ENCODE measurements at places on chromosomes 1 and 21.

DNA sequence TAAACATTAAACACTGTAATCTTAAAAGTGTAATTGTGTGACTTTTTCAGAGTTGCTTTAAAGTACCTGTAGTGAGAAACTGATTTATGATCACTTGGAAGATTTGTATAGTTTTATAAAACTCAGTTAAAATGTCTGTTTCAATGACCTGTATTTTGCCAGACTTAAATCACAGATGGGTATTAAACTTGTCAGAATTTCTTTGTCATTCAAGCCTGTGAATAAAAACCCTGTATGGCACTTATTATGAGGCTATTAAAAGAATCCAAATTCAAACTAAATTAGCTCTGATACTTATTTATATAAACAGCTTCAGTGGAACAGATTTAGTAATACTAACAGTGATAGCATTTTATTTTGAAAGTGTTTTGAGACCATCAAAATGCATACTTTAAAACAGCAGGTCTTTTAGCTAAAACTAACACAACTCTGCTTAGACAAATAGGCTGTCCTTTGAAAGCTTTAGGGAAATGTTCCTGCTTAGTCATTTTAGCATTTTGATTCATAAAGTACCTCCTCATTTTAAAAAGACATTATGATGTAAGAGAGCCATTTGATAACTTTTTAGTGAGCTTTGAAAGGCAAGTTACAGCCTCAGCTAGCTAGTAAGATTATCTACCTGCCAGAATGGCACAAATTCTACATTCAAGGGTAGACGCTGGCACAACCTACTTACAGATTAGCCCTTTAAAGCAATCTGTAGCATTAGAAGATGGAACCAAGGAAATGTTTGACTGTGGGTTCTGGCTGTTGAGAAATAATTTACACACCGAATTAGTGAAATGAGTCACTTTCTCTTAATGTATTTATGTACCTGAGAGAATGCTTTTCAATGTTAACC, 9.4 kb downstream of the SOD1 start:
- DNase-seq = no peak

- DNase-seq = no peak
Measured at GRCh38 chr1:8598060-8598724, 219.2 kb downstream of the RERE start.

GRCh38 chr1:117616967-117617366, 11.1 kb downstream of the TENT5C start:
- no peak for DNase-seq

- DNase-seq = no peak
Measured at GRCh38 chr1:112817555-112818373, 102.6 kb upstream of the PPM1J start.

GRCh38 chr1:152043870-152044269, 7.1 kb upstream of the S100A11 start:
- DNase-seq = no peak

DNA sequence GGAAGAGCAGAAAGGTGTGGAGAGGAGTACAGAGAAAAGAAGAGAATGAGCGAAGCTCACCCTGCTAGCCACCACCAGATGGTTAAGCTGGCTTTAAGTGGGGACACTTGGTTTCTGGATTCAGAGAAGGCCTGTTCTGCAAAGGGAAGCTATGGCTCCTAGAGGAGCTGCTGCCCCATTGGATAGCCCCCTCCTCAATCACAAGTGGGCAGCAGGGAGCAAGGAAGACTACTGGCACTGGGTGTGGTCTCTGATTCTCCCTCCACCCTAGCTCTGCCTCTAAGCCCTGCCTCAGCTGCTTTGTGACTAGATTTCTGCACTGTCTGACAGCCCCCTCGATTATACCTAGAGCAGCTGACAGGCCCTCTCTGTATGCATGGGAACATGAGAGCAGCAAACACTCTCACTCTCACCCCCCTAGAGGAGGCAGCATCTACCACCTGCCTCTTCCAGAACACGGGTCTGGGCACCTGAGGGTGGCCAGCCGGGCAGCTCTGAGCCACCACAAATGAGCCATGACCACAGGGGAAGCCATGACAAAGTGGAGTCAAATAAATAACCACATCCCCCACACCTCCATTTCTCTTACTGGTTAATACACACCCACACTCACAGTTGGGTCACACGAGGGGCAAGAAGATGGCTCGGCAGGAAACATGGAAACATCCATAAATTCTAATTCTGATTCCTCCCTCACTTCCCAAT, 13.6 kb downstream of the PLEKHA6 start:
- no peak for DNase-seq

GRCh38 chr1:222794656-222795474, 20.0 kb upstream of the DISP1 start:
- DNase-seq = no peak

DNA sequence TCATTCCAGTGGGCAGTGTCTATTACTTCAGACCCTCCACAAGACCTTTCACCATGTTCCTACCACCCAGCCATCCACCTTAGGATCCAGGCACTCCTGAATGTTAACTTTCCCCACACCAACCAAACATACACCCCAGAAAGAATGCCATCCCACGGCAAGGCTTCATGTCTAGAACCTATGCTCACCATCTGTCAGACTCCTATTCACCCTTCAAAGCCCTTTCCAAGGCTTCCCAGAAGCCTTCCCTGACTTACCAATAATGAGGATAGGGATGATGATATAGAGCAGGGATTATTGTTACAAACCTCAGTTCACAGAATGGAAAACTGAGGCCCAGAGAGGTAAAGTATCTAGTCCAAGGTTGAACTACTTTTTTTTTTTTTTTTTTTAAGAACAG, 19.3 kb upstream of the RCC2 start:
- DNase-seq = no peak

DNA sequence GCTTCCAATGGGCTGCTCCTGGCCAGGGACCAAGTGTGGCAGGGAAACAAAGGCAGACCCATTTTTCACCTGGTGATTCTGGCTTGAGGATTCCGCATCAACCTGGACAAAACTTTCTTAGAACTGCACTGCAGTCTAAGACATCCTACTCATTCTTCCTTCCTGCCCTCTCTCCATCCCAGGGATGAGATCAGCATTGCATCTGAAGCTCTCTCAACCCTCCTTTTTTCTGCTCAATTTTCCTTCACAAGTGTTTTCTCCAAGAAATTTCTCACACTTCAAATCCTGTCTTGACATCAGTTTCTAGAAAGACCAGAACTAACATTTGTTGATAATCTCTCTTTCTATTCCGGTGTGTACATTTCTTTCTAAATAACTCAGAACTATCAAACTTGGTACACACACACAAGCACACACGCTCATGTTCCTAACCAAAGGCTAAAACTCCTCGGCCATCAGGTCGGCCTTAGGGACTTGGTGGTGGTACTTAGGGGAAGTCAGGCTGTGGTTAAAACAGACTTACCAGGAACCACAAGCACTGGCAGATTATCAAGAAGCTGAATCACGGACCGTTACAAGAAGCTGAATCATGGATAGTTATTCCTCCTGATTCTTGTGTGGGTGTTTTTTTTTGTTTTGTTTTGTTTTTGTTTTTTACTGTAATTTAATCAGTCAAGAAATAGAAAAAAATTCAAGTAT, 21.0 kb upstream of the CXADR start:
- DNase-seq = no peak

DNA sequence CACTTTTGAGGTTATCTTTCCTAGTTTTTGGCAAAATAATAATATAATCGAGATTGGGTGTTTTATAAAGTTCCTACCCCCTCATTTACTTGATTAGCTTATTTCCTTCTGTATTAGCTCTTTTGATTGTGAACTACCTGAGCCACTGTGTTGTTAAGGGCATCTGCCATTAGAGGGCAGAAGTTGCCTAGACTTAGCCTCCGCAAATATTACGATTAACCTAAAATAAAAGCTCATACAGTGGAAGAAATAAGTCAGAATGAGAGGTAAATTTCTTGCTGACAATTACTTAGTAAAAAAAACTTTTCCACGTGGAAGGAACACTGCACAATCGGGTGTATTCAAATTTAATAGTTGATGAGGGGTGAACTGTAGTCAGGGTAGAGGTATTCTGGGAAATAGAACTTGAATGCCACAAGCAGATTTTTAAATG, 2.3 kb downstream of the H3-3A start:
- peak; percentile 56 for DNase-seq

GRCh38 chr1:172357753-172358385, 62.6 kb upstream of the C1orf105 start:
- DNase-seq = peak; percentile 16

- no peak for DNase-seq
Measured at GRCh38 chr21:26050857-26051256, 119.7 kb downstream of the APP start.

DNA sequence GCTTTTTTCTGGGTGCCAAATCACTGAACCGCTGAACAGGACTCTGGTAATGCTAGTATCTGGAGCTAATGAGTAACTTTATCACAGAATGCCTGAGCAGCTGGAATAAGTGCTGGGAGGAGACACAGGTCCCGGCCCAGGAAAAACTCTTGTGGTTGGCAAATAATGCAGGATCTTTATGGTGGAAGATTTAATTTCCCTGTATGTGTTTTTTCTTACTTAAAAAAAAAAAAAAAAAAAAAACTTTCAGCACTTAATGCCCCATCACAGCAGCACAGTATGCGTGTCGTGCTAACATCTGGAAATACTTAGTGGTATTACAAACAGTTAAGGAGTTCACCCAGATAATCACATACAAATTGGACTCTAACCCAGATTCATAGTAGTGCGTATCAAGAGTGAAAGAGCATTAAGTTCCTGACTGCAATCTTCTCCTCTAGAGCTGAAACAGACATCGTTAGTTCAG, 220.7 kb downstream of the TOMM20 start:
- no peak for DNase-seq

DNA sequence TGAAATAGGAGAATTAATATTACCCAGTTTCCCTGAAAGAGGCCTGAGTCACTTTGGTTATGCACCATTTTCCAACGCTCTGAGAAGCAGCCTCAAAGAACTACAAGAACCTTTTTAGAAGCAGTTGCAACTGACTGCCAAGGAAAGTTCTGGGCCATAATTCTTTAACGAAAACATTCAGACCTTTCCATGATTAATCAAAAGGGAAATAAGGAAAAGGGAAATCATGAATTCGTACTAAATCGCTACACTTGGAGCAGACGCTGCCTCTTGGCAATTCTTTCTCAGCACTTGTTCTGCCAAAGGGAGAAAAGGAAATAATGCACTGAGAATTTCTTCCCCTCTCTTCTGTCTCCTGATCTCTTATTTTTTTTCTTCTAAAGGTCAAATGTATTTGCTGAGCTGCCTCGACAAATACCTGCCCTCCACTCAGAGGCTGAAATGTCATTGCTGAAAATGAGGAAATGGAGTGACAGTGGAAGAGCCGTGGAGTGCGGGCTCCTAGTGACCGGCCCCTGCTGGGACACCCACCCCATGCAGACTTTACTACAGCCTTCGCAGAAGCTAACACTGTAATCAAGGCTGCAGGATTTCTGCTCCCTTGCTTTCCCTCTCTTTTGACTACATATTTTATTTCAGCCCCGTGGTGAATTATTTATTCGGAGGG, 67.9 kb upstream of the GALNT2 start:
- no peak for DNase-seq

GRCh38 chr1:221715321-221716169, 26.3 kb downstream of the DUSP10 start:
- no peak for DNase-seq

- DNase-seq = no peak
Measured at GRCh38 chr1:163580926-163581325, 259.2 kb downstream of the NUF2 start.

DNA sequence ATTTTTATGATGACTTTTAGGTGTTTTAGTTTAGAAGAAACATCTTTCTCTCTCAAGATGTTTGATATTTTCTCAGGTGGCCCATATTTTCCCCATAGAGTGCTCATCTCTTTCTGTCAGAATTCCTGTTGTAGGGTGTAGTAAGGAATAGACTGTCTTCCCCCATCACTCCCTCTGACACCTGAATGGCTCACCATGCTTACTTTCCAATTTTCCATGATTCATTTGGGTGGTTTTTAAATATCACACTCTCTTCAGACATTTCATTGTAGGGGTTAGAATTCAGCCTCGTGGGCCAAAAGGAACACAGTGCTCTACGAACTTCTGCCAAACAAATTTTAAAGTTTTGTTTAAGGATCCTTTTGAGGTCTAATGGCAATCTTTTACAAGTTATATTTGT, 24.0 kb downstream of the GIPC2 start:
- no peak for DNase-seq

GRCh38 chr1:199089393-199090122, 450.7 kb downstream of the PTPRC start:
- DNase-seq = peak; percentile 10

GRCh38 chr1:220224611-220225124, 47.6 kb downstream of the RAB3GAP2 start:
- no peak for DNase-seq

DNA sequence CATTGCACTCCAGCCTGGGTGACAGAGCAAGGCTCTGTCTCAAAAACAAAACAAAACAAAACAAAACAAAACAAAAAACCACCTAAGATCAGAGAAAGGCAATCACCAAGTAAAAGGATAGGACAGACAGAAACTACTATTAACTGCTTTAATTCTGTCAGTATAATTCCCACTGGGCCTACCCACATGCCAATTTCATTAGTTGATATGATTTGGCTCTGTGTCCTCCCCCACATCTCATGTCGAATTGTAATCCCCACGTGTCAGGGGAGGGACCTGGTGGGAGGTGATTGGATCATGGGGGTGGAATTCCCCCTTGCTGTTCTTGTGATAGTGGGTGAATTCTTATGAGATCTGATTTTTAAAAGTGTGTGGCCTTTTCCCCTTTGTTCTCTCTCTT, 27.2 kb upstream of the CAPZB start:
- DNase-seq = no peak

- DNase-seq = no peak
Measured at GRCh38 chr1:234503193-234504050, 24.4 kb upstream of the TARBP1 start.

DNA sequence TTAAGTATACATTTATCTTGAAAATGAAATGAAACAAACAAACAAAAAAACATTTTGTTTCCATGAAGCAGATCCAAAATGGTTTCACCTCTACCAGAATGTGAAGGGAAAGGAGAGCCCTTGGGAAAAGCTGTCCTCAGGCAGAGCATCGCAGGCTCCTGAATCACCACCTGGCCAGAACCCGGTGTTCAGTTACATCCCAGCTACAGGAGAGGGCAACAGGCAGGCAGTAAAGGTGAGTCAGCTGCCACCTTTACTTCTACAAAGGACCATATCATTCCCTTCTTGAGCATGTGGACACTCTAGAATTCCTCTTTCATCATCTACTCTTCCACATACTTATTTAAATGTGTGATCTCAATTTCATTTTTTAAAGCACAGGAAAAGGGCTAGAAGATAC, 151.2 kb downstream of the PIGK start:
- DNase-seq = no peak

DNA sequence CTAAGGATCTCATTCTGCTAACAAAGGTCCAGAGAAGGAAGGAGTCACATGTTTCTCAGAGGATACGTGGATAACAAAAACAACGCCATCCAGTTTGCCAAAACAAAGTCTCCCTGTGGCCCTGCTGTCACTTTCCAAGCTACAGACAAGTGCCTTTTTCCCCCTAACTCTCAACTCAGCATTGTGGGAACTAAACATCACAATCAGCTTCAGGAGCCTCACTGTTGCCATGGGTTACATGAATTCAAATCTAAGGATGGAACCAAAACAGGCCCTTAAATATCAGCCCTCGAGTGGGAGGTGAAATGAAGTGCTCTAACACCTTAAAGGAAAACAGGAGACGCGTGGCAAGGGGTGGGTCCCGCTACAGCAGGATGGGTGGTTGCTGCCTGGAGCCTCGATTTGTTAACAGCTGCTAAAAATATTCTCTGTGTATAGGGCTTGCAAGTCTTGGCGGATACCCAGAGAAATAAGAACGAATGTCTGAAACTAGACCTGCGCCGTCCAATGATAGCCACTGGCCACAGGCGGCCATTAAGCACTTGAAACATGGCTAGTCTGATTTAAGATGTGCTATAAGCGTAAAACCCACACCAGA, 66.4 kb upstream of the SOD1 start:
- no peak for DNase-seq

GRCh38 chr21:44521928-44522752, 17.9 kb downstream of the KRTAP10-1 start:
- no peak for DNase-seq
